ENCODE measurements at places on chromosomes 6 and 20.

DNA sequence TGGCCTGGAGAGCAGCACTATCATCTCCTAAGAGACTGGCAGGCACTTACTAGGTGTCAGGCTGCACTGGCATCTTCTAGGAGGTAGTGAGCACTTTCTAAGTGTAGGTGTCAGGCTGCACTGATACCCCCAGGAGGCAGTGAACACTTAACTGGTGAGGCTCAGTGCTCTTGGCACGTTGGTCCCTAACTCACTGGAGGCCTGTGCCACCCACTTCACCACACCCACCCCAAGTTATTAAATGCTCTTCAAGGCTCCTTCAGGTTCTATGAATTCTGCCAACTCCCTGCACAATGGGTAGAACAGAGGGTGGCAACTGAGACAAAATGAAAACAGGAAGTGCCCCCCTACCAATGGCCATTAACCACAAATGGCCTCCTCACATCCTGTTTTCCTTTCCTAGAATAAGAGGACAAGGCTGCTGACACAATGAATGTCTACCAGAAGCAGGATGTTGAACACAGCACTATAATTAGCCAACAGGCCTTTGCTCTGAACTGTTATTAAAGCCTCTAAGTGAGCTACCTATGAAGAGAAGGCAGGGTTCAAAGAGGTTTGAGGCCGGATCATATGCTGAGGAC is 29.4 kb downstream of the NCOA5 start:
- DNase-seq, result no peak

GRCh38 chr6:15399641-15400470 is 154.0 kb downstream of the JARID2 start:
- no peak for DNase-seq

GRCh38 chr6:10552270-10552810 is 31.2 kb downstream of the GCNT2 start:
- DNase-seq, result no peak

- DNase-seq, result no peak
These were observed 361.1 kb downstream of the FARS2 start for GRCh38 chr6:5622276-5623005.

GRCh38 chr20:37723668-37724067 is 29.8 kb downstream of the CTNNBL1 start:
- DNase-seq, result no peak

DNA sequence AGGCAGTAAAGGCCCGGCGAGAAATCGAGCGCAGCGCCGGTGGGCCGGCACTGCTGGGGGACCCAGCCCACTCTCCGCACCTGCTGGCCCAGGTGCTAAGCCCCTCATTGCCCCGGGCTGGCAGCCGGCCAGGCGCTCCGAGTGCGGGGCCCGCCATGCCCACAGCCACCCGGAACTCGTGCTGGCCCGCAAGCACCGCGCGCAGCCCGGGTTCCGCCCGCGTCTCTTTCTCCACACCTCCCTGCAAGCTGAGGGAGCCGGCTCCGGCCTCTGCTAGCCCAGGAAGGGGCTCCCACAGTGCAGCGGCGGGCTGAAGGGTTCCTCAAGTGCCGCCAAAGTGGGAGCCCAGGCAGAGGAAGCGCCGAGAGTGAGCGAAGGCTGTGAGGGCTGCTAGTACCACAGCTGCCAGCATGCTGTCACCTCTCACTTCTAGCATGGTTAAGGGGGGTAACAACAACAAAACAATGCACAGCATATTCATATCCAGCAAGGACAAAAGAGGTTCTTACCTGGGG is 11.3 kb upstream of the GMPR start:
- DNase-seq, result no peak

DNA sequence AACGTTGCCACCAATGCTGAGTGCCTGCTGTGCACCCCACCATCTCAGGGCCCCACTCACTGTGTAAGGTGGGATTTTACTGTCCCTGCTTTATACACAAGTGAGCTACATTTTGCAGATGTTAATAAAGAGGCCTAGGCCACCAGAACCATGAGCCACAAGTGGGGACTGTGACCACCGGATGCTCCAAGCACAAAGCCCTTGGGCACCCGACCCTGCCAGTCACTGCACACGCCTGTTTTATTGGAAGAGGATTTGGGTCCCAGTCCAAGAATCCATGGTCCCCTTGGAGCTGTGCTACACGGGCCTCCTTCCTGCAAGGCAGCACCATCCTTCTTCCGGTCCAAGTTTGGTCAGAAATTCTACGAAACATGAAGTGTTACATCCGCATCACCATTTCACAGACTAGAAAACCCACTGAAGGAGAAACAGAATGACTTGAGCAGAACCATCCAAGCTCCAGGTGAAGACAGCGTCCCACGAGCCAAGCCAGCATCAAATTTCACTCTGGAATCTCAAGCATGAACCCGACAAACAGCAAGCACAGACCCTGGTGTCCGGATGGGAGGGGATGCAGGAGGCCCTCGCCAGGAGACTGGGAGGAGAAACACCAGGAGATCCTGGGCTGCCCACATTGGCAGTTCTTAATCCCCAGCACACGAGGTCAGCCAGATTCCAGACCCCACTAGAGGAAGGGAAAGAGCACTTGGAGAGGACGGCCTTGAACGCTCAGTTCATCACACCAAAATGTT is 226.9 kb downstream of the DLL1 start:
- DNase-seq, result no peak

DNA sequence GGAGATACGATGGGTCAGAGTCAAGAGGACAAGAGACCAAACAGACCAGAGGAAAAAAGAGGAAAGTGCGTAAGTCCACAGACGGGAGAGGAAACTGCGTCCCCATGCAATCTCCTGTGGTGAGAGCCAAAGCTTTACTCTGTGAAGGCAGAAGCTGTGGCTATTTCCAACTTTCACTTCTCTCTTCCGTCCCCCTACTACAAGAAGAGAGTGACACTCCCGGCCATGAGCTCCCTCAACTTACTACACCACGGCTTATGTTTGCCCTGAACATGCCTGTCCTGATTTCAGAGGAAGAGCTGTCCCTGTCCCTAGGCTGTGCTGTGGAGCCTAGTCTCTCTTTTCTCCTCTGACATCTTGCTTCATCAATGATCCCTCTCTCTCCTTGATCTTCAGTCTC is 11.5 kb upstream of the SSR1 start:
- DNase-seq, result no peak

DNA sequence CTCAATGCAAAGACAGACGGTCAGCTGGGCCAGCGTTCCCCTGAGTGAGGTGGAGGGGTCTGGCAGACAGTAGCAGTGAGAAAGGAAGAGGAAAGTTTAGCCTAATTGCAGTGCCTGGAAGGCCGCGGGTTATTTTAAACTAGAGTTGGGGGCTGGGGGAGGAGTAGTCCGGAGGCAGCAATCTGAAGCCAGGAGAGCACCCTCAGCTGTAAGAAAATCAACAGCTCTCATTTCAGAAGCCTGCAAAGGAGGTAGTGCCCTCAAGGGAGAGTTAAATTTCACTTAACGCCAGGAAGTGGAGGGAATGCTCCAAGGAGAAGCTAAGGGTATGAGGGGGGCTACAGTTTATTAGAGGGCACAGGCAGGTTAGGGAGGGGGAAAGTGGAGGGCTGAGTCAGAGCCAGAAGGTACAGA is 26.9 kb downstream of the RING1 start:
- no peak for DNase-seq

DNA sequence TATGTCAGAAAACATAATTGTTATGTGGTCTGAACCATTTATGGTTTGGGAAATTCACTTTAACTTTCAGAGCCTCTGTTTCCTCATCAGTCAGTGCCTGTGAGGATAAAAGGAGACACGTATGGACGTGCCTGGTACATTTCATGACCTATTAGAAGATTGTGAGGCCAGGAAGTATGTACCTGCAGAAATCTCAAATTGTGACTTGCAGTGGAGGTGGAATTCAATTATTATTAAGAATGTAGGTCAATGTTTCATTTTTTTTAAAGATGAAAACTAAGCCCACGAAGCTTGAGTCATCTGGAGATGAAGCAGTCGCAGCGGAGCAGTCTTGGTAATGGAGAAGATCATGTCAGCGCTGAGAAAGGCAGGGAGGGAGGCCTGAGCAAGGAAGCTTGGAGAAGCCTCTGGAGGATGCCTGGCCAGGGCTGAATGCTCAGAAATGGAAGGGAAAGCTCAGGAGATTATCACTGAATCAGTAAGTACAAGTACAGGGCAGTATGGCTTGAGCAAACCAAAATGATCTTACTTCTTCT is 3.9 kb upstream of the DSE start:
- no peak for DNase-seq

GRCh38 chr20:61978491-61978890 is 87.2 kb downstream of the TAF4 start:
- no peak for DNase-seq

- no peak for DNase-seq
These were observed 15.7 kb downstream of the ATP9A start for GRCh38 chr20:51752343-51752951.

- no peak for DNase-seq
These were observed 920.2 kb downstream of the GRIK2 start for GRCh38 chr6:102313699-102314098.

DNA sequence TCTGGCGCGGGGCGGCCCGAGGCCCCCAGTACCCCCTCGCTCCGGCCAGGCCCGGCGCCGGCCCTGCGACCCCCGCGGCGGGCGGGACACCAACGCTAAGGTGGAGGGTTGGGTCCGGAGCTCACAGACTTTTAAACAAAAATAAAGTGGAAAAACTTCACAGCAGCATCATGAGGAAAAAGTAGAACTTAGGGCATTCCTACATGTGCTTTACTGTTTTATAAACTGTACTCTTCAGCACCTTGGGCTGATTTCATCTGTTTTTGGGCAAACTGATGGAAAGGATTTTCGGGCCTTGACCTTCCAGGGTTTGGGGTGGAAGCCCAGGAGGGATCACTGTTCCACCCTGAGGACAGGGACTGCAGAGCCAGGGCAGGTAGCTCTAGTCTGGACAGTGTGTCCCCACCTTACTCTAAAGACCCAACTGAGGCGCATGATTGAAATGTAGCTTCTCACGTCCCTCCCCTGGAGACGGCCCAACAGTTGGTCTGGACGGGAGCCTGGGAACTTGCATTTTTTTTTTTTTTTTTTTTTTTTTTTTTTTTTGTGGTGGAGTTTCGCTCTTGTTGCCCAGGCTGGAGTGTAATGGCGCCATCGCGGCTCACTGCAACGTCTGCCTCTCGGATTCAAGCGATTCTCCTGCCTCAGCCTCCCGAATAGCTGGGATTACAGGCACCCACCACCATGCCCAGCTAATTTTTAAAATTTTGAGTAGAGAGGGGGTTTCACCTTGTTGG is 740 bp downstream of the NELFCD start:
- no peak for DNase-seq

GRCh38 chr6:84816741-84817140 is 52.3 kb upstream of the TBX18 start:
- DNase-seq, result no peak

- no peak for DNase-seq
These were observed 159.0 kb upstream of the GMDS start for GRCh38 chr6:2404211-2404929.

GRCh38 chr20:19406381-19406780 is 193.9 kb downstream of the SLC24A3 start:
- DNase-seq, result no peak

GRCh38 chr6:35919827-35920751 is 809 bp downstream of the SRPK1 start:
- DNase-seq, result no peak

GRCh38 chr20:31548820-31549512 is 34.7 kb downstream of the HM13 start:
- DNase-seq, result no peak

DNA sequence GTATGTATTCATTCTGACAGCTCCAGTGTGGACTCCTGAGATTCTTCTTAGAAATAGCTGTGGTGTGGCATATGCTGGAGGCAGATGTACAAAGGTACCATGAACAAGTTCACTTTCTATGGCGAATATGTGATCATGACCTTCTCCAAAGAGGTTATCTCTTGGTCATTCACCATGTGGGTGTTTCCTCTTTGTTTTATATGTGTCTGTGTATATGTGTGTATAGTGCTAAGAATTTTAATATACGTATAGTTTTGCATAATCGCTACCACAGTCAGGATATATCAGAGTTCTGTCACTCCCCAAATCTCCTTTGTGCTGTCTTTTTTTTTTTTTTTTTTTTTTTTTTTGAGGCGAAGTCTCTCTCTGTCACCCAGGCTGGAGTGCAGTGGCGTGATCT is 47.1 kb downstream of the PHACTR2 start:
- no peak for DNase-seq

GRCh38 chr20:4805663-4806449 is 84.1 kb downstream of the PRND start:
- DNase-seq, result no peak

DNA sequence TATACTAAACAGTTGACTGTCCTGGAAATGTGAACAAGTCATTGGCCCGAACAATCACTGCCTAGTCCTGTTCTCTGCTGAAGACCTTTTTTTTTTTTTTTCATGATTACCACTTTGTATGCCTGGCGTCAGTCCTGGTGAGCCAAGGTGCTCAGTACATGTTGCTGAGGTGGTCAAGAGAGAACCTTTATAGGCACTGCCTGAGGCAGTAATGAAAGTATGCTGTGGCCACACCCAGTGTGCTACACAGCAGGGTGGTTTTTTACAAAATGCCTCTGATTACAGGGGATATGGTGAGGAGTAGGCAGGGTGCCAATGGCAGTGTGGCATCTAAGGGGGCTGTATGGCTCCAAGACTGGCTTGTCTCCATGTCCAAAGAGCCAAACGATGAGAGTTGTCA is 135.1 kb upstream of the ENPP5 start:
- DNase-seq, result no peak

DNA sequence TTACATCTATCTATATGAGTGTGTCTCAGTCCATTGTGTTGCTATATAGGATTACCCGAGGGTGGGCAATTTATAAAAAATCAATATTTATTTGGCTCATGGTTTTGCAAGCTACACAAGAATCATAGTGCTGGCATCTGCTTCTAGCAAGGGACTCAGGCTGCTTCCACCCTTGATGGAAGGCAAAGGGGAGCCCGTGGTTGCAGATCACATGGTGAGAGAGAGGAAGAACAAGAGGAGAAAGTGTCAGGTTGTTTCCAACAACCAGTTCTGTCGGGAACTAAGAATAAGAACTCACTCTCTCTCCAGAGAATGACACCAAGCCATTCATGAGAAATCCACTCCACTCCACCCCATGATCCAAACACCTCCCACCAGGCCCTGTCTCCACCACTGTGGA is 48.2 kb upstream of the TENT5A start:
- no peak for DNase-seq

DNA sequence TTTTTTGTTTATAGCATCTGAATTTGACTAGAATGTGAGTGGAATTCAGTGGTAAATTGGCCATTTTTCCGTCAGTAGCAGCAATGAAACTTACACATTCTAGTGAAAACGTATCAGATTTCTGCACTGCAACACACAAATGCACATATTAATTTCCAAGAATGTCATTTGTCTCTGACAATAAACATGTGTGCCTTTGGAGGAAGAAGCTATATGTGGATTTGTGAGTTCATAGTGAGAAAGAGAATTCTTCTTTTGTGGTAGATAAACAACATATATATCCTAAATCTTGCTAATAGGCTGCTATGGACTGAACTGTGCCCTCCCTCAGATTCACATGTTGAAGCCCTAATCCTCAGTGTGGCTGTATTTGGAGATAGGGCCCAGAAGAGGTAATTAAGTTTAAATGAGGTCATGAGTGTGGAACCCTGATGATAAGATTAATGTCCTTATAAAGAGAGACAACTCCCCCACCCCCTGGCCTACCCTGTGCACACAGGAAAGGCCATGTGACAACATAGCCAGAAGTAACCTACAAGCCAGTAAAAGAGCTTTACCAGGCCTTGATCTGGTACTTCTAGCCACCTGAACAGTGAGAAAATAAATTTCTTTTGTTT is 200.2 kb upstream of the EYA4 start:
- no peak for DNase-seq

- no peak for DNase-seq
These were observed 437.6 kb downstream of the PRKN start for GRCh38 chr6:162289972-162290371.

- no peak for DNase-seq
These were observed 53.5 kb upstream of the APCDD1L start for GRCh38 chr20:58568483-58569240.
